ENCODE measurements at places on chromosomes 12 and 14.

DNA sequence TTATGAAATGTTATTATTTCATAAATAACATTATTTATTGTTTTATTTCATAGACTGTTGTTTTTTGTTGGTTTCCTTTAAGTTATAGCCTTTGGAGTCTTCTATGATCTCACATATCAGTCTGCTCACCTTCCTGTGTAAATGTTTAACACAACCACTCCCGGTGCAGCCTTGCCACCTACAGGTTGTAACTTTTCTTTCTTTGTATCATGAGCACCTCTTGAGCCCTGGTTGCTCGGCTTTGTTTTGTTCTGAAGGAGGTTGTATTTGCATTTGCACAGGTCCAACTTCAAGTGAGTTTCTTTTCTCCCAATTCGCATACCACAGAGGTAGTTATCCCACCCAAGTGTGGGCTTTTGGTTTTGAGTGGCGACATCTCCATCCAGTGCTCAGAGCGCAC, 121.4 kb downstream of the SLC15A4 start:
- no peak for DNase-seq

- no peak for DNase-seq
These were observed 15.5 kb upstream of the BEGAIN start for GRCh38 chr14:100602621-100603230.

DNA sequence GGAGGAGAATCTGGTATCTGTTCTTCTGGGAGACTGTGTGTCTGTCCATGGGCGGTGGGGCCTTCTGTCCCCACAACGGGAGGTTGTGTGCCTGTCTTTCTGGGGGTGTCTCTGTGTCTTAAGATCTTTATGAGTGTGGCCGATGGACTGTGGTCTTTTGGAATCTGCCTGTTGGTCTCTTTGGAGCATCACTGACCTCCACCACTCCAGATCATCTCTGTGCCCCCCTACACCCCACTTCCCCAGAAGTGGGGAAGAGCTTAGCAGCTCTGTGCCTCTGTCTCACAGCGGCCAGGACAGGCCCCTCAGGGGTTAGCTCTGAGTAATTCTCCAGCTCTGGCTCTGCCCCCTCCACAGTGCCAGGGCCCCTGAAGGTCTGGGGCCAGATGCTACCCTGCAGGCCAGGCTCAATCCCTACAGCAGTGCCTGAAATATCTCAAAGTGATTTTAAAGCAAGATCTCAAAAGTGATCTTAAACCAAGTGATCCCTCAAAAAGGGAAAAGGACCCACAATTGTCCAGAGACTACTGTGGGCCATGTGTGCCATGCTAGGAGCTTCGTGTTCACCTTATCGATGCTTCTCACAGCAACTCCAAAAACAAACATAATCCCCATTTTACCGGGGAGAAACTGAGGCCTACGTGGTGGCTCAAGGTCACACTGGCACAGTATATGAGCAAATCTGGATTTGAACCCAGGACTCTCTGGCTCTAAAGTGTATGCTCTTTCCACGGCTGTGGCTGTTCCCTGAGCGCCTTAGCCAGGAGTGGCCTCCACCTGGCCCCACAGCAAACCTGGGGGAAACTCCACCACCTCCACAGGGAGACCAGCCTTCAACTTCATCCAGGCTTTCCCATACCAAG, 26.0 kb upstream of the KRT78 start:
- DNase-seq, result no peak

GRCh38 chr12:107134558-107134957, 41.2 kb upstream of the CRY1 start:
- no peak for DNase-seq

DNA sequence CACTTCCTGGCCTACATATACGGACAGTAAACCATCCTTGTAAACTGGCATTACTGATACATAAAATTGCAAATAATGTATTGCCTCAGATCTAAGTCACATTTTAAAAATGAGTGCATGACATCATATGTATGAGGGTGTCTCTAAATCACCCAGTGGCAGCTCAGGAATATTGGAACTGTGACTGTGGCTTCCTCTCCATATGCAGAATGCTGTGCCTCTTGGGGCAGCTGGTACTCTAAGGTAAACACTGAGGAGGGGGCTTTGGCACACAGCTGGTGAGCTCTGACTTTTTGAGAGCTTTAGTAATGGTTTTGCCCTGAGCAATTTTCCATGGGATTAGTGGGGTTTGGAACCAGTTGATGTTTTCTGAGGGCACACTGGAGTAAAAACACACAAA, 263.7 kb downstream of the BMP4 start:
- DNase-seq, result no peak

DNA sequence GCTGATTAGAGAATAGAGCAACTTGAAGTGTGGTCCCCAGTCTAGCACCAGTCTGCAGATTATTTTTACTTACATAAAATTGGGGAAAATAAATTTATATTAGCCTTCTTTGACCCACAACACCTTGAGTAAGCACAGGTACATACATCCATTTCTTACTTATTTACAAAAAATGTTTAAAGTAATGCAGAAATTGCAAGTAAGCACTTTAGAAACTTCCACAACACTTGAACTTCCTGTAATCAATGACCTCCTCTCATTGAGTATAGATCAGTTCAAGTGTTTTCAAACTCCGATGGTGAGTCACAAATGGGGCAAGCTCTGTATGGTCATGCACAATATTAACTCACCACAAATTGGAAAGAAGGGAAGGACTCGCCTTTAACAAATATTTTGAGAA, 83.3 kb downstream of the KIF21A start:
- DNase-seq, result no peak

- DNase-seq, result no peak
These were observed 192.7 kb downstream of the BTG1 start for GRCh38 chr12:91952916-91953315.

All from stimulated activated CD4-positive, alpha-beta T cell treated with anti-CD3 and anti-CD28 coated beads, TNF-alpha, amount 100 ng/mL, for 4 hours (primary cell).